Endodermal cell (in vitro differentiated cells): ENCODE measurements at places on chromosomes 11 and 22. TPM values are rescaled to one million over a fixed set of nuclear protein-coding genes. Genes with fewer than 3 reads are reported as not detected.
A peak's percentile ranks its signal among the peaks of the same experiment; 100 is the strongest.

GRCh38 chr11:114982141-114982540 lies 303.8 kb downstream of the NXPE2 start:
- no peak for DNase-seq

DNA sequence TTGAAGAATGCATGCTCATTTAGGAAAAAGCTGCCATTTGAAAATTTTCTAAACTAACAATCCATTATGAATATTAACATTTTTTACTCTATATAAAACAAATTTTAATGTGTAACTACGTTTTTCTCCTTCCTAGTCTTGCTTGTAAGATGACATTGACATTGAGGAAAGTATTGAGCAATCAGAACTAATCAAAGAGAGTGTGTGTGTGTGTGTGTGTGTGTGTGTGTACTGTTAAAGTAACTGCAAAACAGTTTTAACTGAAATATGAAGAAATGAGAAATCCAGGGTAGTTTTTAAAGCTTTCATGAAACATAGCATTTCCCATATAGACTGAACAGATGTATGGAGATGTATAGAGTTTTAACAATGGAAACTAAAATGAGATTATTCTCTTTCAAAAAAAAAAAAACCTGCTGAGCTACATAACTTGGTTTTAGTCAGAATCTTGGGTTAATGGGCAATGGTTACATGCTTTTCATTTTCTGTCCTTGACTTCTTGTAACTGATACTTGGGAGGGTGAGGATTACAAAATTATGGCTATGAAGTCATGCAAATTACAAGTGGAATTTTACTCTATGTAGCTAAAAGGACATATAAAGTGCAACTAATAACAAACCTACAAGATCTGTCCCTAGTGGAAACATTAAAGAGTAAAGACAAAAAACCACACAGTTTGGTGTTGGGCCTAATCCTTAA lies 2.0 kb downstream of the PDGFD start:
- DNase-seq, result no peak

GRCh38 chr11:64090806-64091516 lies 55.2 kb downstream of the FLRT1 start:
- peak; percentile 68 for DNase-seq

DNA sequence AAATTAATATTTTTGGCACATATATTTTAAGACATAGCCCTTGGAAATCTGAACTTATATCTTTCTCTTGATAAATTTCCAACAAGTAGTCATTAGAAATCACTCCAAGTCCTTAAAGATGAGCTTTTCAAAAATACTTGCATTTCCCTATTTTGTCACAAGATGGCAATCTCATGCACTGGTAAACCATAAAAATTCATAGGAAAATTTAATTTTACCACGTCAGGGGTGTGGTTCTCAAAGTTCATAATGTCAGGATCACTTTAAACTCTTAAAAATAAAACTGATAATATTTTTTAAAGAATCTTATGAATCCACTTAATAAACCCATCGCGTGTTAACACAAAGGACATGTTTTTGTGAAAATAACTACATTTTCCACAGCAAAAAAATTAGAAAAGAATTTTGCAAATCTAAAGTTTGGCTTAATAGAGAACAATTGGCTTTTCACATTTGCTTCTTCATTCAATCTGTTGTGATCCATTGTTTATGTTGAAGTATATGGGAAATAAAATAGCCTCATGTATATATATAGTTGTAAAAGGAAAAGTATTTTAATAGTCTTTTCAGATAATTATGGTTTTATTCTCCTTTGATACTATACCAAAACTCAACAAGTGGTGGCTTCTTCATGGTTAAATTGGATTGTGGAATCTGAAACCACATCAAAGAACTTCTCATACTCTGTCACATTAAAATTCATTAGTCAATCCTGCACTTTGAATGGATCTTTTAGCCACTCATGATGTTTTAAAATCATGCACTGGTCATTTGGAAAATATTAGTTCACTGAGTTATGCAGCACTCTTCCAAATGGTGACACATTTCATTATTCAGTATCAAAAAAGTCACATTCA lies 169.1 kb downstream of the CADM1 start:
- no peak for DNase-seq

GRCh38 chr11:66084821-66085475 lies 14.9 kb downstream of the PACS1 start:
- DNase-seq, result no peak

GRCh38 chr11:63941901-63942300 lies 3.1 kb downstream of the NAA40 start:
- DNase-seq, result no peak

- no peak for DNase-seq
Measured at GRCh38 chr22:49406879-49407587, 420.6 kb downstream of the BRD1 start.

GRCh38 chr22:19919701-19920363 lies 21.7 kb upstream of the COMT start:
- DNase-seq, result no peak

GRCh38 chr11:76773921-76774361 lies 9.2 kb upstream of the TSKU start:
- DNase-seq, result no peak

DNA sequence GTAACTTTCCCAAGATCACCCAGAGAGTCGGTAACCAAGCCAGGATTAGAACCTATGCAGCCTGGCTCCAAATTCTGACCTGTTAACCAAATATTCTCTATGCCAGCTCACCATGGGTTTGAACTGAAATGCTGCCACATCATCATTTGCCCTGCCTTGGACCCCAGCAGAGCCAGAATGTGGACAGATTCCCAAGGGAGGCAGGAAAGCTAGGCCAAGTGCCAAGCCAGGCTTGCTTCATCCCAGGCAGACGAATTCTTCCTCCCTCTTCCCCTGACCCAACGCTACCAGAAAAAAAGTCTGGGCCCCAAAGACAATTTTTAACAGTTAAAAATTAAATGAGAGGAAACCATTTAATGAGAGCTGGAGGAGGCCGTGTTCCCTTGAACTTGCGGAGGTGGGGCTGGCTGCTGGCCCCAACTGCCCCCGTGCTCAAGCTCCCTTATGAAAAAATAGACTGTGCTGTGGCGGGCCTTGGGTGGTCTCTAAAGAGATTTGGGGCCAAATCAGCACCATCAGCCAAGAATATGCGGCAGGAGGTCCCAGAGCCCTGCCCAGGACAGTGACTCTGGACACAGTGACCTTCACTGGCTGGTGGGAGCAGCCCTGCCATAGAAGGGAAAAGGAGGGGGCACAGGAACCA lies 184.1 kb upstream of the SYT13 start:
- no peak for DNase-seq

GRCh38 chr22:49881856-49882255 lies 28.2 kb downstream of the ZBED4 start:
- no peak for DNase-seq

DNA sequence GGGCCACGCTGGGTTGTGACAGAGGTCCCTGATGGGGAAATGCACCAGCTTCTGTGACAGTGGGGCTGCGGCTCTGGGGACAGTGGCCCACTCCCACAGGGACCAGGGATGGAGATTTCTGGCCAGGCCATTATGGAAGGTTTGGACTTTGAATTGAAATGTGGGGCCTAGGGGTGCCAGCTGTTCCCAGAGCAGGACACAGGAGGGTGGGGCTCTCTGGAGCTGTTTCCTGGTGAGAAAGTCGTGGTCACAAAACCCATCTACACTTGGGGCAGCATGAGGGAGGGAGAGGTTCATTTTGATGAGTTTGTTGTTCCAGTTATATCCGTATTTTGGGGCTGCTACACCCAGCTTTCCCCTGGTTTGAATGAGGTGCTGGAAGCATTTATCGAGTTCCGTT lies 52.2 kb downstream of the LRP5 start:
- no peak for DNase-seq

- no peak for DNase-seq
Measured at GRCh38 chr11:100353083-100353482, 334.0 kb upstream of the ARHGAP42 start.

DNA sequence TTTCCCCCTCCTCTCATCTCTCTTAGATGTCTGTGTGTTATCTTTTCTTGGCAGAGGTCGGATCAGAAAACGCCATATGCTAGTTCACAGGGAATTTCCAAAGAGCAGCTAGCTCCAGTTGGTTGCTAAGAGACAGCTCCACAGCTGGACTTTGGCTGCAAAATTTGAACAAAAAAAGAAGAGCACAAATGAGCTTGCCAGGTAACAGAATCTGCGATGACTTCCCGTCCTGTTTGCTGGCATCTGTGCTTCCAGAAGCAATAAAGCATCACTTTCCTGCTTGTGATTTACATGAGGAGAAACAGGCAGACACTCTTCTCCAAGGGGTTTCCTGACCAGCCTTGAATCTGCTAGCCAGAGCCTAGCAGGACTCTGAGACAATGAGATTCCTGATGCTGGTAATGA lies 596.0 kb upstream of the B3GAT1 start:
- no peak for DNase-seq

DNA sequence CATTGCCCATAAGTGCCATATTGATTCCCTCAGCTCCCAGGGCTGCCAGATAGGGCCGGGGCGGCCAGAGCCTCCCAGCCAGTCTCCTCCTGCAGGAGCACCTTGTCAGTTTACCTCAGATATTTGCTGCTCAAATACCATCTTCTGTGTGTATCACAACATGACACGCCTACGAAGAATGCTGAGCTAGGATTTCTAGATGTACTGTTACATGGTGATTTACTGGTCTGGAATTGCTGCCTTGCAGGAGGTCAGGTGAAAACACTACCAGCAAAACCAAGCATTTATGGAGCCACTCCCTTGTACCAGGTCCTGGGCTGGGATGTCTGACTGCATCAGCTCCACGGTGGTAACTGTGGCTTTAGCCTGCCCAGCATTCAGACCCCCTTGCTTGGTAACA lies 11.8 kb downstream of the MICAL3 start:
- DNase-seq, result no peak

DNA sequence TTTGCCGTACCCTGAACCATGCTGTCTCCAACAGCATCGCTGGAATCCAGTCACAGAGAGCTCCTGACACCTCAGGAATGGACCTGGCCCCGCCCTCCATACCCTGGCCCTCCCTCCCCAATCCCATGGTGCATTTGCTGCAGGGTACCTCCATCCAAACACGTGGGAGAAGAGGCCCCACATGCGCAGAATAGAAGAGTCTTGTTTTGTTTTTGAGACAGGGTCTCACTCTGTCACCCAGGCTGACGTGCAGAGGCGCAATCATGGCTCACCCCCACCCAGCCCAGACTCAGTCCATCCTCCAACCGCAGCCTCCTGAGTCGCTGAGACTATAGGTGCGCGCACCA lies 2.3 kb upstream of the PNPLA2 start:
- DNase-seq, result peak; percentile 71

DNA sequence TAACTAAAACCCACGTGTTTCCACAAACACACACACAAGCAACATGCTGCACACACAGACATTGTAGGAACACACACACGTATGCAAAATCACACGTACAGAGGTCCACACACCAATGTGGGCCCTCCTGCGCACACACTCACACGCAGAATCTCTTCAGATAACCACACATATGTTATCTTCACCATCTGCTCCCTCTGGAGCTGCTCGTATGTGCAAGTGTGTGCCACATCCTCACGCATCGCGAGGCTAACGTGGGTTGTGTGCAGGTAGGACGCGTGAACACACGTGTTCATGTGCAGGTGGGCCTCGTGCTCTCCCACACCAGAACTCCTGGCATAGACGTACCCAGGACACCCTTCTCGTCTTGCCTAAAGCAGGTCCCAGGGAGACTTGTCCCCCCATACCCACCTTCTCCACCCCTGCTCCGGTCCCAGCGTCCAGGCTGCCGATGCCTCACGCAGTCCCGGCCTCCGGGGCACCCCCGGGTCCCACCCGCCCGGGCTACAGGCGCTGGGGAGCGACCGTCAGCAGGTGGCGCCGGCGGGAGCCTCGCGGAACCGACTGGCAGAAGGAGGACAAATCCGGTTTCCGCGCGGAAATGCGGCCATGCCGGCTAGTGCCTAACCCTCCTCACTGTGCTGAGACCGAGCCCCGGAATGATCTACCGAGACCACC lies 10.3 kb upstream of the IGSF9B start:
- peak; percentile 90 for DNase-seq

- peak; percentile 49 for DNase-seq
Measured at GRCh38 chr22:49469896-49470740, 357.6 kb downstream of the BRD1 start.

DNA sequence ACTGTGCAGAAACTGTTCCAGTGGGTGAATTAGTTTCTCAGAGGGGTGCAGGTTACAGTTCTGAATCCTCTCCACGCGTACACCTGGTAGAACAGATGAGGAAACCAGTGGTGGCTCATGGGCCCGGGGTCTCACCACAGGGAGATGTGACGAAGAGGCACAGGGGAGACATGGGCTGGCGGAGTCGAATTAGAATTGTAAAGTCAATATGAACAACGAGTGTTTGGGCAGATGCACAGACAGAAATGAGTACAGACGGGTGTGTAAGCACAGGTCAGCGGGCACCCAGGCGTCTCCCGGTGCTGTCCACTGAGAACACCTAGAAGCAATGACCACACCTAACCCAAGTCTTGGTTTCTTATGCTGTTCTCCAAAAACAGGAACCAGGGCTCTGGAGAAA lies 41.8 kb downstream of the GNB1L start:
- peak; percentile 21 for DNase-seq

DNA sequence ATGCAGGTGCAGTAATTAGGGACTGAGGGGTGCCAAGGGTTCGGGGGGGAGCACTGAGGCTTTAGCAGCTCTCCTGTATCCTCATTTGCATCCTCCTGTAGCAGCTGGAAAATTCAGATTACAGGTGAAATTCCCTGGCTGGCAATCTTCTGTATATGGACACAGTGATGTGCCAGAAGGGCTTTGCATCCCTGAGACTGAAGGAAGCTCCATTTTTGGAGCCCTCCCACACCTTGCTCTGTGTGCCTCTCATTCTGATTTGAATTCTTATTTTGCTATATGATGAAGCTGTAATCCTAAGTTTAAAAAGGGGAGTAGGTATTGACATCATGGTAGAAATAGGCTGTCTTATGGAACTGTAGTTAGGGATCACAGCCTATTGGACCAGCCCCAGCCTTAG lies 46.6 kb downstream of the SCN3B start:
- no peak for DNase-seq

DNA sequence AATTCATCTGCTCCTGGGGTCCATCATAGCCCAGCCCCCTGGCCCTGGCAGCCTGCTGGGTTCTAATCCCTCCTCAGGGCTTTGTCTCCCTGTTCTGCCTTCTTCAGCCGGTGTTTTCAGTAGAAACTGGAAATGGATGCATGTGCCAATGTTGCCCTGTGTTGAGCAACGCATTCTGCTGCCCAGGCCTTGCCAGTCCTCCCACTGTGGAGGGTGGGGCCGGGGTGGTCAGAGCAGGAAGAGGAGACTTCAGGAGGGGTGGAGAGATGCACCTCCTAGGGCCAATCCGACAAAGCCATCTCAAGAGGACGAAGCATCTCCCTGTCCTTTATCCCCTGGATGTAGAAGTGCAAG lies 27.6 kb upstream of the ZBTB16 start:
- DNase-seq, result no peak

ISX gene
- 0.07 TPM in 1 of 2 replicates, not detected in the other for total RNA-seq

TBX10 gene
- total RNA-seq, result not detected in 3 replicates

BBOX1 gene
- total RNA-seq, result not detected in 3 replicates

ELMOD1 gene
- total RNA-seq, result 0.21 to 0.60 TPM in 2 of 3 replicates, not detected in the other

ZNF214 gene
- 7.0 and 8.0 TPM in 2 replicates for total RNA-seq

IL17REL gene
- 0.15 TPM in 1 of 3 replicates, not detected in the others for total RNA-seq

WBP2NL gene
- total RNA-seq, result not detected in 3 replicates

MMP27 gene
- not detected in 3 replicates for total RNA-seq

GAB4 gene
- total RNA-seq, result 0.22 and 0.63 TPM in 2 replicates

WT1 gene
- total RNA-seq, result 0.42 to 1.3 TPM (median 0.51 TPM) in 3 replicates

RIC3 gene
- total RNA-seq, result 23.5 to 25.9 TPM (median 23.6 TPM) in 3 replicates
